ENCODE measurements at places on chromosomes 12 and 14. TPM values are rescaled to one million over a fixed set of nuclear protein-coding genes. Genes with fewer than 3 reads are reported as not detected.

Gene FOXJ2
- 13.9 TPM for total RNA-seq

Gene APOLD1
- 6.4 TPM for total RNA-seq

Gene OR6C75
- total RNA-seq, result not detected

DNA sequence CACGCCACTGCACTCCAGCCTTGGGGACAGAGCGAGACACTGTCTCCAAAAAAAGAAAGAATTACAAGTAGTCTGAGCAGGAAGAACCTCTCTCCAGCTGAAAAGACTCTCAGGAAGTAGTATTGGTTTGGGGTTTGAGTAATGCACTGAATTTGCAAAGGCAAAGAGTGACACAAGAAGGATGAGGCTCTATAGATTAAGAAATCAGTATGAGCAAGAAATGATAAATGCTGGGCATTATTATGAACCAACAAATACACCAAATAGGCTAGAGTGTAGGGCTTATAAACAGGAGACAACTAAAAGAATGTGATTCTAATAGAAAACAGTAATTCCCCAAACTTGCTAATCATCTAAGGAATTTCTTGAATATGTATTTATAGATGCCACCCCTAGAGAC lies 2.6 kb upstream of the SLC35E3 start:
- no peak for DNase-seq
- no peak overlapping the region for H3K4me3 ChIP-seq
- no peaks in the 10 kb centered on the region for H3K27me3 ChIP-seq
- no peak overlapping the region for H3K27ac ChIP-seq
- peaks cover 9% of the 10 kb centered on the region for H3K36me3 ChIP-seq
- peaks cover 14% of the 10 kb centered on the region for H3K4me1 ChIP-seq

GRCh38 chr12:123028475-123028874 lies 48.0 kb downstream of the ARL6IP4 start:
- no peaks in the 10 kb centered on the region for H3K27me3 ChIP-seq
- no peak for DNase-seq
- H3K4me3 ChIP-seq, result no peak overlapping the region

- no peak overlapping the region for H3K4me3 ChIP-seq
- no peak overlapping the region for H3K27ac ChIP-seq
- peak; percentile 53 for DNase-seq
- peaks cover 30% of the 10 kb centered on the region for H3K4me1 ChIP-seq
- no peaks in the 10 kb centered on the region for H3K27me3 ChIP-seq
Observed at GRCh38 chr14:55073856-55074255, 22.4 kb downstream of the MAPK1IP1L start.

DNA sequence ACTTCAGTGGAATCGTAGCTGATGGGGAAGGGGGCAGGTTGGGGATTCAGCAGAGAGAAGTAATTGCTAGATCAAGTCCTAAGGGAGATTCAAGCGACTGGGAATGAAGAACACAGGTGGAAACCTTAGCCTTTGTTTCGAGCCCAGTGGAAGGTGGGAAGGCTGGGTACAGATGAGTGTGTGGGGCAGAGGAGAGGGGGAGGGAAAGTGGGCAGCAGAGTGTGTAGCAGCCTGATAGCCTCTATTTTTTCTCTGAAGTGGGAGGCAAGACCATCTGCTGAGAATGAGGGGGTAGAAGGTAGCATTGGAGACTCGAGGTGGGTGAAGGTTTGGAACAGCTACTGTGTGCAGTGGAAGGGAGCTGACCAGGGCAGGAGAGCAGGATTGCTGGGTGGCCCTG lies 91.0 kb downstream of the ADCK1 start:
- DNase-seq, result no peak
- H3K4me1 ChIP-seq, result no peaks in the 10 kb centered on the region
- H3K27ac ChIP-seq, result no peak overlapping the region
- H3K4me3 ChIP-seq, result no peak overlapping the region
- H3K36me3 ChIP-seq, result no peaks in the 10 kb centered on the region
- no peaks in the 10 kb centered on the region for H3K27me3 ChIP-seq
